ENCODE measurements at places on chromosomes 1 and 21.

DNA sequence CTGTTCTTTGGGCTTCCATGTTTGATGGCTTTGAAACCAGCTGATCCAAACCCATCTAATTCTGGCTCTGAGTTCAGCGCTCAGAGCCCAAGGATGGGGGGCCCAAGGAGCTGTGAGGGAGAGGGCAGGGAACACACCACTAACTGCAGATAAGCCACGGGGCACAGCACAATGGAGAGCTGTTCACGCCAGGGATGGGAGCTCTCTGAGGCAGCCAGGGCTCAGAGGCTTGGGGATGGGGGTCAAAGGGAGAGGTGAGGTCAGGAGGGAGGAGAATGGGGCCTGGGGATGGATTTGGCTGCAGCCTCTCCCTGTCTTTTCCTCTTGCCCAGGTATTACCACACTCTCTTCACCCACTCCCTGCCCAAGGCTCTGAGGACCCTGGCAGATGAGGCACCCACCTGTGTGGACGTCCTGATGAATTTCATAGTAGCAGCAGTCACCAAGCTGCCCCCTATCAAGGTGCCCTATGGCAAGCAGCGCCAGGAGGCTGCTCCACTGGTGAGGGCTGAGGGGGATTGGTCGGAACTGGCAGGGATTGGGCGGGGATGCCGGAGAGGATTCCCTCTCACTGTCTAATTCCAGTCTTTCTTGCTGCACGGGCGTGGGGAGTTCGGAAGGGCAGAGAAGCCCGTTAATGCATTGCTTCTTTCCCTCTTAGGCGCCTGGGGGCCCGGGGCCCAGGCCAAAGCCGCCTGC lies 11.3 kb downstream of the SLC30A2 start:
- no peak for DNase-seq

DNA sequence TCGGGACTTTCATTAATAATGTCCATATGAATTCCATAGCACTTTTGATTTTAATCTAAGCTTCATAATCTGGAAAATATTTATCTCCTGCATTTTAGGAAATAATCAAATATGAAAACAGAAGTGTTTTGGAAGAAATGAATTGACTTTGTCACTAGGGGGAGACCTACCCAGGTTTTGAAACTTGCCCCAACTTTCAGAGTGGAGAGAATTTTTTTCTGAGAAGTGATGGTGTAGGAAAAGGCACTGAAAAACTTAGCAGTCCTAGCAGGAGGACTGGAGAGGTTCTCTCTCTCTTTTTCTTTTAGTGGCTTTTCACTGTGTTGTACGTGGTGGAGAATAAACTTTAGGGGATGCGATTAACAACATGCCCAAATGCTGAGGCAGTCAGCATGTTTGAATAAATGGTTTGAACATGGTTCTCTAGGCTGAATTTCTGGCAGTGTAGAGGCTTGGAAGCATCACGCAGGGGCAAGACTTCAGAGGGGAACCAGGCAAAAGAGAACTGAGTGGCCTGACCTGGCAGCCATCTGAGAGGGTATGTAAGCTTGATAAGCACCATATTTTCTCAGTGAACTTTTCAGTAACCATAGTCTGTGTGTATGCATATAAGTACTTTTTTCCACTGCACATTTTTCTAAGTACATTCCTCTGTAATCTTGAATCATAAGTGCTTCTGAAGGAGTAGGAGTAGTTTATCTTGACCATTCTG lies 68.3 kb upstream of the NEK7 start:
- peak; percentile 77 for DNase-seq

DNA sequence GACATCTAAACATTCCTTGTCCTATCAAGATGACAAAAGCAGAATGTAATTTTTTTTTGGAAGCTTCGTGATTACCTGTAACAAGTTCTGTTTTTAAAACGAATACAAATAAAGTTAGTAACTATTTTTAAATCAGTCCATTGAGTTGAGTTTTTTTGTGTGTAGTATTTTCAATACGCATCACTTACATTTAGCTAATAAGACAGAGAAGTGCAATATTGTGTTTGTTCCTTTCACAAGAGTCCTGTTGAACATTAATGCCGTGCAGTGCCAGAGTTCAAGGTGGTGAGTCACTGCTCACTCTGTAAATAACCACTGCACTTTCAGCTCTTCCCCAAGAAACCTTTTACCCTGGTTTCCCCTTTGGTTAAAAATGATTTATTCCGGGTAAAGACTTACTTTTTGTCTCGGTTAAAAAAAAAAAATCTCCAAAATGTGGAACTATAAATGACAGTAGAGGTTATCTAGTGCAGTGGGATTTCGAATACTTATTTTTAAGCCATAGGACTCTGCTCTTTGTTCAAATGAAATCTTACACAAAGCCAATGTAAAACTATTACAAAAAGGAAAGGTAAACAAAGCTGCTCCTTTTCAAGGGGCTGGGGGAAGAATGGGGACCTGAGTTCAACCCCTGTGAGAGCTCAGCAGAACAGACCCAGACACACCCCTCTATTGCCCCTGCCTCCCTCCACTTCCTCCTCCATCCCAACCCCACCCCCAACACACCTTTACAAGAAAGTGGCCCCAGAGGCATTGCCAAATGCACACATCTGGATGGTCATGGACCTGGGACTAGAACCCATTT lies 14.8 kb upstream of the NCMAP start:
- peak; percentile 39 for DNase-seq

GRCh38 chr1:204721373-204722055 lies 36.0 kb upstream of the LRRN2 start:
- DNase-seq: no peak

DNA sequence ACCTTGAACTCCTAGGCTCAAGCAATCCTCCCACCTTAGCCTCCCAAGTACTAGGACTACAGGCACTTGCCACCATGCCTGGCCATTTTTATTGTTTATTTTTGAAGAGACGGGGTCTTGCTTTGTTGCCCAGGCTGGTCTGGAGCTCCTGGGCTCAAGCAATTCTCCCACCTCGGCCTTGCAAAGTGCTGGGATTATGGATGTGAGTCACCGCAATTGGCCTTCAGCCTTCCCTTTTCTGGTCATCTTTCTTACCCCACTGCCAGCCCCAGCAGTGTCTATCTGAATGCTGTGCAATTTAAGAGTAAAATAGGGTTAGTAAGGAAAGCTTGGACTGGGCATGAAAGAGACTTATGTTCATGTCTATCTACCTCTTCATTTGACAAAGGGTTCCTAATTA lies 6.1 kb upstream of the KLF17 start:
- DNase-seq: no peak

- DNase-seq: peak; percentile 17
These were observed 160.3 kb downstream of the PTPRU start for GRCh38 chr1:29396438-29397255.

DNA sequence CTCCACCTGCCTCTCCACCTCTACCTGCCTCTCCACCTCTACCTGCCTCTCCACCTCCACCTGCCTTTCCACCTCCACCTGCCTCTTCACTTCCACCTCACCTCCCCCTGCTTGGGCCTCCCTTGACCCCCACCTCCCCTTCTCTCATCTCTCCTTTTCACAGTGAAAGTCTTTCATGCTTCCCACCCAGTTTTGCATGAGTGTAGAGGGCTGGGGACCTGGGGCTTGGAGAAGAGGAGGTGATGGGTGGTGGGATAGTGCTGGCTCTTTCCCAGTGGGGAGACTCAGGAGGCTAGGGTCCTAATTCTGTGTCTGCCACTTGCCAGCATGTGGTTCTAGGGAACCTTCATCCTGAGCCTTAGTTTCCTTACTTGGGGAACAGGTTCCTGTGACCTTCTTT lies 316.2 kb upstream of the C1orf174 start:
- DNase-seq: no peak

DNA sequence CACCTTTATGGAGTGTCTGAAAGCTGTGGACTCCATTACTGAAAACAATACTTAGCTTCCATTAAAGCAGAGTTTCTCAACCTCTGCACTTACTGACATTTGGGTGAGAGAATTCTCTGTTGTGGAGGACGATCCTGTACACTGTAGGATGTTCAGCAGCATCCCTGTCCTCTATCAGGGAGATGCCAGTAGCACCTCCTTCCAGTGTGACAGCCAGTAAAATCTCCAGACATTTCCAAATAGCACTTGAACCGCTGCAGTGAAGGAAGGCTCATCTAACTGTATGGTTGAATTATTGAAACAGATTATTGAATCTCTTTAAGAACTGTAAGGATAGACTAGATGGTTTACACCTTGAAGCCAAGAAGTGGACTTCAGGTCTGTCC lies 3.1 kb downstream of the PRDM2 start:
- no peak for DNase-seq

GRCh38 chr1:42832641-42833240 lies 13.7 kb upstream of the ZNF691 start:
- DNase-seq: no peak

GRCh38 chr21:34952701-34953100 lies 96.4 kb downstream of the RUNX1 start:
- no peak for DNase-seq

GRCh38 chr1:44327679-44328491 lies 27.2 kb downstream of the ERI3 start:
- peak; percentile 100 for DNase-seq

DNA sequence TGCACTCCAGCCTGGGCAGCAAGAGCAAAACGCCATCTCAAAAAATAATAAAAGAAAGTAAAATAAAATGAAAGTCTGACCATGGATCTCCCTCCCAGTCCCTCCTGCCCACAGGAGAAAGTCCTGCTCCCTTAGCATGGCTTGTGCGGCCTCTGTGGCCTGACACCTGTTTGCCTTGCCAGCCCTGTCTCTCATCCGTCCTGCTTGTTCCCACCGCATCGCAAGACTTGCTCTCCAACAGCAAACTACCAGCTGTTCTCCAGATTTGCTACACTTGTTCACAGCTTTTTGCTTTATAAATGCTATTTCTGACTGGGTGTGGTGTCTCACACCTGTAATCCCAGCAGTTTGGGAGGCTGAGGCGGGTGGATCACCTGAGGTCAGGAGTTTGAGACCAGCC lies 2.7 kb downstream of the ETV3L start:
- no peak for DNase-seq

GRCh38 chr1:181424786-181425403 lies 58.4 kb upstream of the CACNA1E start:
- DNase-seq: peak; percentile 68

DNA sequence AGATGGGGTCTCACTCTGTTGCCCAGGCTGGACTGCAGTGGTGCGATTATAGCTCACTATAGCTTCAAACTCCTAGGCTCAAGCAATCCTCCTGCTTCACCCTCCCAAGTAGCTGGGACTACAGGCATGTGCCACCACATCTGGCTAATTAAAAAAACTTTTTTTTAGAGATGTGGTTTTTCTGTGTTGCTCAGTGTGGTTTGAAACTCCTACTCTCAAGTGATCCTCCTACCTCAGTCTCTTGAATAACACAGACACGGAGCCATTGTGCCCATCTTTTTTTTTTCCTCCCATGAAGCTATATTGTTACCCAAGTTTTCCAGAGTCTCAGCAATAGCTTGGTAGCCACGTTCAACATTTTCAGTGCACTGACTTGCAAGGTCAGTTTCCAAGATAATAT lies 2.7 kb downstream of the GIPC2 start:
- DNase-seq: no peak

DNA sequence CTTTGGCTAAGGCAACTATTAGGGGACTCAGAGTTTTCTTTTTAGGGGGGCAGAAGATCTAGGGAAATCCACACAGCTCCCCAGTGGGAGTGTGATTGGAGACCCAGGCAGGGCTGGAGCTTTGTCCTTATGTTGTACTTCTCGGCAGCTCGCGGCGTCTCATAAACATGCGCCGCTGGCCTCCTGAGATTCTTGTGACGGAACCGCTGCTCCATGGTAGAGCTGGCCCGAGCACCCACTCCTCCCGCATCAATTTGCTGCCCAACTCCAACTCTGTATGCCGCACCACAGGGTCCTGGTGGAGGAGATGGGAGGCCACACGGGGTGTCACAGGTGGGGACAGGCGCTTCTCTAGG lies 143.9 kb downstream of the GALNT2 start:
- no peak for DNase-seq

- no peak for DNase-seq
These were observed 219.9 kb downstream of the KCTD3 start for GRCh38 chr1:215786997-215787396.

GRCh38 chr1:167881069-167881468 lies 32.9 kb downstream of the ADCY10 start:
- DNase-seq: peak; percentile 11

- DNase-seq: no peak
These were observed 375.7 kb upstream of the DAB1 start for GRCh38 chr1:57799490-57800115.

DNA sequence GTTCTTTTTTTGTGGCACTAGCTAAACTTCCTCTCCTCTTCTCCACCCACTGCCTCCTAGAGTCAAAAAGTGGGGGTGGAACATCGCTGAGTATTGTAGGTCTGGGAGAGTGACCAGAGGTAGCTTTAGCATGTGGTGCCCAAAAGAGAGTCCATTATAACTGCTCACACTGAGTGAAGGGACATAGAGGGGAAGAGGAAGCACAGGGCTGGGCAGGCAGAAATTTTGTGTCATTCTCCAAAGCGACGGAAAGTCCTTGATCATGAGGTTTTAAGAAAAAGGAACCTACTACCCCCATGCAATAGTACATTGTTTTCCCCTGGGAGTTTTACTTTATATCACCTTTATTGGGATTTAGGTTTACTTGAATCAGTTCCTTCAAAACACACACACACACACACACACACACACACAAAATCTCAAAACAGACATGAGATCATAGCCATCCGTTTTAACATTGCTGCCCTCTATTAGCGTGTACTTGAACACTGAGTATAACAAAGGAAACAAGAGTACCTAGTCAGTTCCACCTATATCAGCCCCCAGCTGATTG lies 4.1 kb downstream of the CD84 start:
- no peak for DNase-seq

DNA sequence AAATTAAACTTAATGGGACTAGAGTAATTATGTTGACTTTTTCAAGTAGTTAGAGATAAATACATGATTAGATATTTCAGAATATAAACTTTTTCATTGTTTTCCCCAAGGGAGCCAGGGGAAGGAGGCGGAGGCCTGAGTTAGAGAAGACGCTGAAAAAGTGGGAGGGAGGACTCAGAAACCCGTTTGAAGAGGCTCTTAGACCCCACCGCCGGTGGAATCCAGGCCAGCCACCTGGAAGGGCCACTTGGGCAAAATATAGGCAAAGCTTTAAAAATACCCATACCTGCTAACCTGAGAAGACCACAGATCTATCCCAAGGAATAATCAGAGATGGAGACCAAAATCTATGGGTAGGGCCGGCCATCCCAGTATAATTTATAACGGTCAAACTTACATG lies 242.6 kb downstream of the PTPRU start:
- DNase-seq: no peak

GRCh38 chr1:81717230-81717629 lies 83.5 kb upstream of the ADGRL2 start:
- peak; percentile 87 for DNase-seq

- DNase-seq: no peak
These were observed 12.1 kb upstream of the TSPEAR start for GRCh38 chr21:44723177-44724131.

- DNase-seq: peak; percentile 40
These were observed 114.4 kb downstream of the DMRTA2 start for GRCh38 chr1:50308878-50309277.

DNA sequence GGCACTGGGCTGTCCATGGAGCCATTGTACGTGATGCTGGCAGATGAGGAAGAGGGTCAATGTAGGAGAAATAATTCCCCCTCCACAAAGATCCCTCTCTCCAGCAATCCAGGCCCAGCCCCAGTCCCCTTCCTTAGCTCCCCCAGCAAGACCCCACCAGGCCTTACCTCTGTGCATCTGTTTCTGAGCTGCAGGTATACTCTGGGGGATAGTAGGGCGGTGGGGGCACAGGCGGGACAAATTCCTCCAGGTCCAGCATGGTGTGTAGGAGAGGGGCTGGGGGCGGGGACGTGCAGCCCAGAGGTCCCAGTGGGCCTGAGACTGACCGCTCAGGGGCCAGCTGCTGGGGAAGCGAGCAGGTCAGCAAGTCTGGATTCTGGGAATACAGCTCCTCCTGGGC lies 3.7 kb downstream of the ENTREP3 start:
- no peak for DNase-seq

- peak; percentile 59 for DNase-seq
These were observed 286.0 kb downstream of the HLX start for GRCh38 chr1:221164951-221165838.

Measured in fibroblast of upper back skin (primary cell).